ENCODE measurements at places on chromosomes 13 and 19.

DNA sequence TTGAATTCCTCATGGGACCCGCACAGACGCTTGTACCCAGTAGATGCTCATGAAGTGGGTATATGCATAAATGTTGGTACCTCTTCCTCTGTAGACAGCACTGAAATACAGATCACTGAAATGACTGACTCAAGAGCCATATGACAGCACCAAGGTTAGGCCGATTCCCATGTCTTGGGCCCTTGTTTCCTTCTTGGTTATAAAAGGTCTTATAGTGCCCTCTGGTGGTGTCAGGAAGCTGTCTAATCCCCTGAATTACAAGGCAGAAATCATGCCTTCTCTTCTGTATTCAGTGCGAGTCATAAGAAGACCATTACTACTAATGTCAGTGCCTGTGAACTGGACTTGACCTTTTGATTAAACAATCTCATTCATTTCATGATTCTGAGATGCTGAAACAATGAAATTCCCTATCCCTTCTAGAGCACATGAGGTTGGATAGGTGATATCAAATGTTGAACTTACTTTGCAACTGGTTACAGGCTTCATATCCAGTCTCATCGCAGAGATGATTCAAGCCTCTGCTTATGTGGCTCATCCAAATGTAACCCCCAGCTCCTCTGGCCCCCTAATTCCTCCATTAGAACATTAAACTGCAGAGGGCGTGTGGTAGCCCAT lies 59.7 kb downstream of the SPATA13 start:
- peak; percentile 70 for DNase-seq

DNA sequence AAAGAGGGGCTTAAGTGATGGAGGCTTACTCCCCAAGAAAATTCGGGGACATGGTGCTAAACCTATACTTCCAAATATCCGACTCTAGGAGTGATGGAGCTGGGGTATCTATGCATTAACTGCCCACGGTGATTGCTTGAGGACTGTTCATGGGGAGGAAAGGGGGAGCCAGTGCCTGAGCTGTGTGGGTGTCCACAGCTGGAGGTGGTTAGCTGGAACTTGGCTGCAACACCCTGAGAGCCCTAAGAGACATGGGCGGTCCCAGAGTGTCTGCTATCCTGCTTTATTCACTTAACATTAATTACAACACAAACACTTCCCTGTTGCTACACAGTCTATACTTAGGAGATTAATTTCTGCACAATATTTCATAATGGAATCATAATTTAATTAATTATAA lies 28.1 kb upstream of the POMP start:
- DNase-seq: no peak

DNA sequence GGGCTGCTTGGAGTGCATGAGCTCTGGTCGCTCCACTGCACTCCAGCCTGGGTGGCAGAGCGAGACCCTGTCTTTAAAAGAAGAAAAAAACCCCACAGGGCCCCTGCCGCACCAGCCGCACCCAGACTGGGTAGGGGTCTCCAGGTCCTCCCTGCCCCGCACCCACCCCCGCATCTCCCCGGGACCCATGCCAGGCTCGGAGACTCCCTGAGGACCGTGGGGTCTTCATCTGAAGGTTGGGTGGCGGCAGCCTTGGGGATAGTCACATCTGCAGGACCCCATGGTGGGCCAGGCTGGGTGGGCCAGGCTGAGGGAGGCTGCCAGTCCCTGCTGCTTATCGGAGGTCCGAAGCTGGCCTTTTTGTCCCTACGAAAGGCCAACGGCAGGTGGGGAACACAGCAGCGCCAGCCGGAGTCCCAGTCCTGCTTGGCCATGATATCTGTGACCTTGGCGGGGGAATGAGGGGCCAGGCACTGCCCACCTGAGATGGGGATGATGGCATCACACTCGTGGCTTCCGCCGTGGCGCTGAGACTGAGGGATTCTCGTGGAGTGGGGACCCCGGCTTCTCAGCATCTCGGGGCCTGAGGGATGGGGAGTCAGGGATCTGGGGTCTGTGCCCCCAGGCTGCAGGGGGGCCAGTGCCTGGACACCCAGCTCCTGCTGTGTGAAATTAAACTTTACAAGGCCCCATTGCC lies 11.1 kb downstream of the EFNA2 start:
- DNase-seq: no peak

- no peak for DNase-seq
These were observed 8.8 kb upstream of the BBC3 start for GRCh38 chr19:47239610-47240296.

GRCh38 chr13:109647053-109647452 lies 139.3 kb downstream of the IRS2 start:
- DNase-seq: no peak

GRCh38 chr13:79491715-79492114 lies 10.8 kb downstream of the NDFIP2 start:
- no peak for DNase-seq

DNA sequence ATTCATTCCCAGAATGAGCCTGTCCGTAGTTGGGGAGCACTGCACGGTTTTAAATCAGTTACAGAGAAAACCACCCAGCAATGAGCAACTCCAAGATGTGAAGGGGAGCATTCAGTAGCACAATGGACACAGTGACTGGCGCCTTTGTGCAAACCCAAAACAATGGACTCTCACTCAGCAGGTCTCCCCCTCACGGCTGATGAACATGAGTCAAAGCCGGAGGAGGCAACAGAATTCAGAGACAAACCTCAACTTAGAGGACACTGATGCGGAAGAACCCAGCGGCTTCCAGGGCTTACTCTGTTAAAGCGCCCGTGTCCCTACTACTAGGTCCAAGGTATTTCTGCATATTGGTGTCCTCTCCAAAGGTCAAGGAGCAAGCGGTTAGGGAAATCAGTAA lies 17.7 kb downstream of the PLEKHF1 start:
- no peak for DNase-seq

DNA sequence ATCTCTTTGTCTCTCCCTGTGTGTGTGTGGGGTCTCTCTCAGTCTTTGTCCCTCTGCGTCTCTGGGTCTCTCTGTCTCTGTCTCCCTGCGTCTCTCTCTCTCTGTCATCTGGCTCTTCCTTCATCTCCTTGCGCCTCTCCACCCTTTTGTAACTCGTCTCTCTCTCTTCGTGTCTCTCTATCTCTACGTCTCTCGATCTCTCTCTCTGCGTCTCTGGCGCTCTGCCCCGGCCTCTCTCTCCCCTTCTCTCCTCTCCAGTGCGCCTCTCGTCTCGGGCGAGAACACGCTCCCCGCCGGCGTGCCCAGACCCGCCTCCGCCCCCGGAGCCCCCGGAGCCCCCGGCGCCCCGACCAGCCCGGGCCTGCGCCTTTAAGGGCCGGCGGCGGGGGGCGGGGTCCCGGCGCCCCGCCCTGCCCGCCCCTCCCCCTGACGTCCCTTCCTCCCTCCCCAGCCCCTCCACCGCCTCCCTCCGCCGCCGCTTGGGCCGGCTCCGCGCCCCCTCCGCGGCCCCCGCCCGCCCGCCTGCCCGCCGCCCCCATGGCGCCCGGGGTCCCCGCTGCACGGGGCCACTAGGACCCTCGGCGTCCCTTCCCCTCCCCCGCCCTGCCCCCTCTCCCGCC lies at the start of gene MARK4:
Gene MARK4, plus strand, starts transcription at position 440 of the 620 bp plus-strand sequence. CDS start 318 bp downstream, outside the sequence.
- DNase-seq: peak; percentile 16

GRCh38 chr19:40247178-40247577 lies 20.7 kb upstream of the CCNP start:
- DNase-seq: no peak

DNA sequence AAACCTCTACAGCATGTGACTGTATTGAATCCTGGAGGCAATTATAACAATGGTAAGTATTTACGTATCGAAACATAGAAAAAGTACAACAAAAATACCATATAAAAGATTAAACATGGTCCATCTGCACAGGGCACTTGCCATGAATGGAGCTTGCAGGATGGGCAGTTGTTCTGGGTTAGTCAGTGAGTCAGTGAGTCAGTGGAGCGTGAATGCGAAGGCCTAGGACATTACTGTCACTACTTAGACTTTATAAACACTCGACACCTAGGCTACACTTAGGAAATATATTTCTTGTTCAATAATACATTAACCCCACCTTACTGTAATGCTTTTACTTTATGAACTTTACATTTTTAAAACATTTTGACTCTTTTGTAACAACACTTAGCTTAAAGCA lies 35.6 kb upstream of the TMTC4 start:
- no peak for DNase-seq

- no peak for DNase-seq
These were observed 263.4 kb downstream of the UQCRFS1 start for GRCh38 chr19:28949535-28949934.

DNA sequence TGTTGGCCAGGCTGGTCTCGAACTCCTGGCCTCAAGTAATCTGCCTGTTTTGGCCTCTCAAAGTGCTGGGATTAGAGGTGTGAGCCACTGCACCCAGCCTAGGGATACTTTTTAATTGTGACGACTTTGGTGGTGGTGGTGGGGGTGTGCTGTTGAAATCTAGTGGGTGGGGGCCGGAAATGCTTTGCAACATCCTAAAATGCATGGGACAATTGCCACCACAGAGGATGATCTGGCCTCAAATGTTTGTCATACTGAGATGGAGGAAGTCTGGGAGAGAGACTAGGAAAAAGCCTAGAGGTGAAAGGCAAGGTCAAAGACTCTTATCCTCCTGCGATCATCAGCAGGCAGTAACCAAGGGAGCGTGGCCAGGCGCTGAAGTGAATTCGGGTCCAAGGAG lies 1.4 kb downstream of the NWD1 start:
- DNase-seq: no peak

GRCh38 chr19:16229322-16229641 lies 31.6 kb downstream of the AP1M1 start:
- DNase-seq: no peak

GRCh38 chr19:47067215-47067847 lies 18.9 kb upstream of the TMEM160 start:
- DNase-seq: no peak

GRCh38 chr13:112814905-112815585 lies 125.2 kb downstream of the ATP11A start:
- DNase-seq: no peak

DNA sequence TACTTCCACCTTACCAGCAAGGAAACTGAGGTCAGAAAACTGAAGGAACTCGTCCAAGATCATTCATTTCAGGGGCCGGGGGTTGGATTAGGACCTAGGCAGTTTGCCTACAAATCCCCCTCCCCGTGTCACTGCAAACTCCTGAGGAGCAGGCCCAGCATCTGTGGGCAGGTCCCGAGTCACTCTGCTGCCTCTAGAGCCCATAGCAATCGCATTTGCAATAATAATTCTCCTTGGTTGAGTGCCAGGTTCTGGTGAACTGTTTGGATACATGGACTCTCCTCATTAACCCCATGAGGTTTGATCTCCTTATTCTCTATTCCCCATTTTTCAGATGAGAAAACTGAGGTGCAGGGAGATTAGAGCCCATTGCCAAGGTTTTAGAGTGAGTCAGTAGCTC lies 903 bp downstream of the PIN1 start:
- DNase-seq: no peak

DNA sequence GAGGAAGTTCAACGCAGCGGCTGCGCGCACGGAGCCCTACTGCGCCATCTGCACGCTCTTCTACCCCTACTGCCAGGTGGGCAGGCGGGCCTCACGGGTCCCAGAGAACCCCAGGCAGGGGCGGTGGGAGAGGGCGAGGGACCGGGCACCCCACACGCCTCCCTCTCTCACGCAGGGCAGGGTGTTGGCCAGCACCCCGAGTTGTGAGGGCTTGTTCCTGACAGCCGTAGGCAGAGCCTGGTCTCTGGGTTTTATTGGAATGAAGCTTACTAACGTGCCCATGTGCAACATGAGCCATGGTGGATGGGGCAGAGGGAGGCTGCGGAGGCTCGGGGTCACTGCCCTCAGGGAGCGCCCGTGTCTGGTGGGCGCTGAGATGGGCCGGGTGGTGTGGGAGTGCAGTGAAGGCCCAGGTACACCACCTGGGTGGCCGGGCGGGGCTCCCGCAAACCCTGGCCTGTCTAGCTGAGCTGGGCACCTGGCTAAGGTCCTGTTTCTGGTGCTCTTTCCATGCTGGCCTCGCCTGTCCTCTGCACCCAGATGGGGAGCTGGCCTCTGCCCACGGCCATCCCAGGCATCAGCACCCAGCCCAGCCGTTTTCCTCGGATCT lies 165.2 kb downstream of the KDM4B start:
- DNase-seq: no peak

- no peak for DNase-seq
These were observed 62.6 kb downstream of the LACC1 start for GRCh38 chr13:43942286-43942685.

GRCh38 chr13:28707629-28708427 lies 10.9 kb downstream of the SLC46A3 start:
- no peak for DNase-seq

DNA sequence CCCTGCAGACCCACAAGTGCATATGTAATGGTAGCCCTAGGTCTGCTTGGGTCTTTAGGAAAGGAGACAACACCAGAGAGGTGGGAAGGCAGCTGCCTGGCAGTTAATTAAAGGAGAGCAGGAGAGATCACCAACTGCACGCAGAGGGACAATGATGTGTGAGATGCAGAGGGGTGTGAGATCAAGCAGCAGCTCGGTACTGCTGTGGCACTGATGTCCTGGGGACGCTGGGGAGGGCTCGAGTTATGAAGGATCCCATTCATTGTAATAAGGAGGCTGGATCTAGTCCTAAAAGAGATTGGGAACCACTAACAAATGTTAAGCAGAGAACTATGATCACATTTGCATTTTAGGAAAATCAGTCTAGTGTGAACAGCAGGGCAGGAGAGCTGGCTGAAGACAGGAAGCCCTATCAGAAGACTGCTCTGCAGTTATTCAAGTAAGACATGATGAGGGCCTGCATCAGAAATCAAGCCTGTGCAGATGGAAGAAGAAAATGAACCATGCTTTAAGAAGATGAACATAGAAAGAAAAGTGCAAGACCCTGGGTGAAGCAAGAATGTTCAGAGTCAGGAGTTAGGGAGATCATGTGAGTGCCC lies 80.4 kb downstream of the DLEU7 start:
- no peak for DNase-seq

DNA sequence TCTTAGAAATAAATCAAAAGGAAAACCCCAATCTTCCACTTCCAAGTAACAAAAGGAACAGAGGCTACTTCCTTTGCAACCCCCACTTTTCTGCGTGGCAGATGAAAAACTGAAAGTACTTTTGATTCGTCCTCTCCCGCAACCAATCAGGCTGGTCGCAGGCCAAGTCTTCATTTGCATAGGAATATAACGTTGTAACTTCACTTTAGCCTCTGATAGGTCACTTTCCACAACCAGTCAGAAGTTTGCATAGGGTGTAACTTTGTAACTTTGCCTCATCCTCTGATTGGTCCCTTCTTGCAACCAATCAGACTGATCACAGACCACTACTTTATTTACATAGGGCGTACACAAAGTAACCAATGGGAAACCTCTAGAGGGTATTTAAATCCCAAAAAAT lies 37.2 kb downstream of the TGDS start:
- no peak for DNase-seq

DNA sequence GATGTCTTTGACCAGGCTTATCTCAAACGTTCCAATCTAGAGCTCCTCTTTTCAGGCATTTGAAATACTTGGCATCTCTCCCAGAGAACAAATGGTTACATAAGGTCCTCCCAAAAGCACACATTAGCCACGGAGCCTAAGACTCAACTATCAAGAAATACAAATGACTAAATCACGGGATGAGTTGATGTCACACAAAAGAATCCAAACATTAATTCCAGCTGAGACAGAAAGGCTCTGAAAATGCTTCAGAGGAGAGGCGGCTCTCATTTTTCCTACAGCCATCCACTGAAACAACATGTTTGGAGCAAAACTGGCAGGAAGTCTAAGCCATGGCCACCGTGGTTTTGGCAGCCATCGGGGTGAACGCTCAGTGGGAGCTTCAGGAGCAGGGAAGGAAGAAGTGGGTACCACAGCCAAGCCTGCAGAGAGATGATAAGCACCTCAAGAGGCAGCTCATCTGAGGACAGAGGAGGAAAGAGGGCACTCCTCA lies 122.5 kb downstream of the STK24 start:
- DNase-seq: no peak

GRCh38 chr13:36146511-36147269 lies 15.5 kb upstream of the DCLK1 start:
- no peak for DNase-seq

All from HCT116 (cell line).